ENCODE measurements at places on chromosomes 13 and 19.

GRCh38 chr13:100176801-100177400 is 88.0 kb downstream of the PCCA start:
- H3K4me1 ChIP-seq = peaks cover 26% of the 10 kb centered on the region
- no peak overlapping the region for H3K4me3 ChIP-seq
- DNase-seq = no peak
- no peaks in the 10 kb centered on the region for H3K27me3 ChIP-seq
- no peak overlapping the region for H3K27ac ChIP-seq

DNA sequence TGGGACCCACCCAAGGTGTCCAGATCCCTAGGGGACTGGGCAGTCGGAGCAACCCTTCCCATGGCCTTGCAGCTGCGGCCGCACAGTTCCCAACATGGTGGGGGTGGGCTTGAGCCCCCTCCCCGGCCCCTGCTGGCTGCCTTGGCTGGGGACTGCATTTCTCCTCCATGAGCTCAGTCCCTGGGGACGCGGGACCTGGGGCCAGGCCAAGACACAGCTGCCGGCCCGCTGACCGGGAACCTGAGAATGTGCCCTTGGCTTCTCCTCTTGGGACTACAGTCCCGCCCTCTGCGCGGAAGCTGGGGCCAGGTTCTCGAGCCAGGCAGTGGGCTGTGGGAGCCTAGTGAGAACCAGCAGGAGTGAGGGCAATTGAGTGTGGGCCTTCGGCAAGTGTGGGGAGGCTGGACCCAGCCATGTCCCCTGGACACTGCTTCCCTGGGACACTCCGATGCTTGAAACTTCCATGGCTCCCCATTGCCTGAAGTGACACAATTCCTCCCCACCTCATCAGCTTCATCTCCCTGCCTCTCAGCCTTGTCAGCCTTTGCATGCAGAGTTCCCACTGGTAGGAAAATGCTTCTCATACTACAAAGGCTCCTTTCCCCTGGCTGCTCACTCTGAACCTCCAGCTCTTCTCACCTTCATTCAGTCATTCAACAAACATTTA is 13.1 kb upstream of the NOTCH3 start:
- no peak overlapping the region for H3K27ac ChIP-seq
- no peaks in the 10 kb centered on the region for H3K36me3 ChIP-seq
- no peak overlapping the region for H3K4me3 ChIP-seq
- no peak for DNase-seq
- no peaks in the 10 kb centered on the region for H3K27me3 ChIP-seq

GRCh38 chr19:30587869-30588268 is 215.7 kb downstream of the ZNF536 start:
- no peaks in the 10 kb centered on the region for H3K27me3 ChIP-seq
- H3K4me1 ChIP-seq = no peaks in the 10 kb centered on the region
- no peaks in the 10 kb centered on the region for H3K36me3 ChIP-seq
- no peak overlapping the region for H3K27ac ChIP-seq
- H3K4me3 ChIP-seq = no peak overlapping the region
- no peak for DNase-seq

DNA sequence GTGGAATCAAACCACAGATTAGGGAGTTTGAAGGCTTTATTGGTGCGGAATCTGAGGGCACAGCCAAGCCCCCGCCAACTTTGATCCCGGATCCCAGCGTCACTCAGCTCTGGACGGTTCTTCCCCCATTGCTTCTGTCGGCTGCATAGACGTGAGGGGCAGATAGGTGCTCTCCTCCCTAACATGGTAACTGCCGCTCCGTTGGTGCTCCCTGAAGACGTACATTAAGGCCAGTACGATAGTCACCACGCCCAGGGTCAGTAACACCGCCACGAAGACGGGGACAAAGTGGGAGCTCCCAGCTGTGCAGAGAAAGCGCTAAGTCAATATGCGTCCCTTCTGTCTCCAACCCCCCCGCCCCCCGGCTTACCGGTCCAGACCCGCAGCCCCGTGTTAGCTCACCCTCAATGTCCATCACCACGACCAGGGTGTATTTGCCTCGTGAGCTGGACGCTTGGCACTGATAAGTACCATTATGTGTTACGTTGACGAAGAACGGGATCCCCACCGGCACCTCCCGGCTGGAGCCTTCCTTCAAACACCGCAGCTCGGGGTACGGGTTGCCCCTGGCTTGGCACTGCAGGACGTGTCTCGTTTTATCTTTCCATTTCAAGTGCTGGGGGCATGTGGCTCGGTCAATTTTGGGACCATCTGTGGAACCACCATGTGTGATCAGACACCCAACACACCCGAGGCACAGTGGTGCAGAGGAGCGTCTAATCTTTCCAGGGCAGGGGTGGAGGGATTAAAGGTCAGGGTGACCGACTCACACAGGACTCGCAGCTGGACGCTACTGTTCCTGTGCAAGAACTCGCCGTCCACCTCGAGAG is 644 bp upstream of the RAVER1 start:
- H3K36me3 ChIP-seq = peaks cover 2% of the 10 kb centered on the region
- peak overlapping the region; percentile 77 for H3K4me3 ChIP-seq
- peak overlapping the region; percentile 95 for H3K27ac ChIP-seq
- peaks cover 45% of the 10 kb centered on the region for H3K4me1 ChIP-seq

GRCh38 chr13:99469041-99469440 is 32.2 kb upstream of the TM9SF2 start:
- DNase-seq = no peak
- H3K27ac ChIP-seq = no peak overlapping the region
- H3K4me3 ChIP-seq = no peak overlapping the region
- no peaks in the 10 kb centered on the region for H3K36me3 ChIP-seq

- no peak for DNase-seq
- peaks cover 3% of the 10 kb centered on the region for H3K4me1 ChIP-seq
- H3K27ac ChIP-seq = no peak overlapping the region
- no peaks in the 10 kb centered on the region for H3K36me3 ChIP-seq
- H3K27me3 ChIP-seq = no peaks in the 10 kb centered on the region
Measured at GRCh38 chr19:48368936-48369335, 4.8 kb downstream of the SYNGR4 start.

DNA sequence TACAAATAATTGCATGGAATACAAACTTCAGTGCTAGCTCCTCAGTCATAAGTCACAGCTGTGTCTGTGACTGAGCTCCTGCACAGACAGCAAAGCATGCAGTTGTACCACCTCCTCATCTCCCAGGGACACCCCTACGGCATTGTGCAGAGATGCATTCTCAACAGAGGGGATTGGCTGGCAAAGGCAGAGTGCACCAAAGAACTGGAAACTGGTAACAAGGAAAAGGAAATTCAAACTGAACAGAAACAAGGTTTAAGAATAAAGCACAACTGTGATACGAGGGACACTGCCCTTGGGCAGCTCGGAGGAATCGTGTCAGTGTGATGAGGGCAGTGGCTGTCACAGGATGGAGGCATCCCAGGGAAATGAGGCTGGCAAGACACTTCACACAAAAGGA is 126.1 kb upstream of the SOX1 start:
- no peak overlapping the region for H3K27ac ChIP-seq
- no peaks in the 10 kb centered on the region for H3K27me3 ChIP-seq
- no peaks in the 10 kb centered on the region for H3K36me3 ChIP-seq
- DNase-seq = no peak

DNA sequence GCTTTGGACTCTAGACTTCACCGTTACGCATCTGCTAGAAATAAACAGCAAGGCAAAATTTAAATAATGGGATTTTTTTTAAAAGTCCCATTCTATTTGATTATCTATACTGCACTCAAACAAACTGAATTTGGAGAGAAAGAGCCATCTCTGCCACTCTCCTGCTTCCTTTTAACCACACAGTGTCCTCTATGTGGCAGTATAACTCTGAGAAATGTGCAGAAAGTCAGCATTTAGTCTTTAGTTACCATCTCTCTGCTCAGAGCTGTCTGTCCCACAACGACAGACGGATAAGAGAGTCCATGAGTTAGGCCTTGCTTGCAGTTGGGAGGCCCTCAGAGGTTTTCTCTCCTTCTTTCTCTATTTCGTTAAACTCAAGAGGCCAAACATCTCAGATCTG is 21.2 kb downstream of the CCNA1 start:
- no peaks in the 10 kb centered on the region for H3K27me3 ChIP-seq
- H3K27ac ChIP-seq = no peak overlapping the region
- H3K36me3 ChIP-seq = no peaks in the 10 kb centered on the region
- H3K4me1 ChIP-seq = peaks cover 2% of the 10 kb centered on the region
